ENCODE measurements at places on chromosomes 5 and 9.

DNA sequence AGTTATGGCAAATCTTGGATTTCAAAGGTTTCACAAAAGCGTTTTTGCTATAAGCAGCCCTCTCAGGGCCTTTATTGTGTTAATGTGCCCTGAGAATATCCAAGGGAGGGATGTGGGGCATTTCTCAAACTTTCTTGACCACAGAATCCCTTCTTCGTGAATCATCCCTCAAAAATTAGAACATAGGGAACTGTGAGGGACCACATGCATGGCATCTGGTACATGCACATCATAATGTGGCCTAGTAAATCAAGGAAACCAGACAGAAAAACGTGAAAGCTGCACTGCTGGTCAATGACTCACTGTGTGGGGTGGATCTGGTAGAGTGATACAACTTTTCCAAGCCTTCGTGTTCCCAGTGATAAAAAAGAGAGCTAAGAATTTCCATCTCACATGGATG lies 22.4 kb downstream of the DDX31 start:
- no peak for DNase-seq

DNA sequence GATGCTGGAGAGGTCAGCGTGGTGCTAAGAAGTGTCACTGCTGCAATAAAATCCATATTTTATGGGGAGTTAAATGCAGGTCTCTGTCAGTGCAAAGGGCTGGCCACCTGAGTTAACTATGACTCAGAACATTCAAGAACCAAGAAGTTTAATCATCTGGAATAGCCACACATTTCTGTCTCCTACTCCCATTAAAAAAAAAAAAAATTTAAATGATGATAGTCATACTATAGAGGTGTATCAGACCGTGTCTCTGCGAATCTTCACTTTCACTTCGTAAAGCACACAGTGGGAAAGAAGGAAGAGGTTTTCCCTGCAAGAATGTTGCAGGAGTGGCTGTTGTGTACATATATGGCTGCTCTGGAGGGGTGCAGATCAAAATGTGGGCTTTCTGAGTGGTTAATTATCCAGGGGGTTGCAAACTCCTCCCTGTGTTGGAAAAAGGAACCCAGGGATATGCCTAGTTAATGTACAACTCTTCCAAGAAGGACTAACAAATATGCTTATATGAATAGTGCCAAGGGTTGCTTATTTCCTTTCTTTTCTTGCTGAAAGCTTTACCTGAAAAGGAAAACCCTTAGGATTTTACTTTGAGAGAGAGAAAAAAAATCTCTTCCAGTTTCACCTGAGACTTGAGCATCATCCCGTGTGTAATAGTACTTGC lies 1.5 kb downstream of the CDH6 start:
- no peak for DNase-seq

DNA sequence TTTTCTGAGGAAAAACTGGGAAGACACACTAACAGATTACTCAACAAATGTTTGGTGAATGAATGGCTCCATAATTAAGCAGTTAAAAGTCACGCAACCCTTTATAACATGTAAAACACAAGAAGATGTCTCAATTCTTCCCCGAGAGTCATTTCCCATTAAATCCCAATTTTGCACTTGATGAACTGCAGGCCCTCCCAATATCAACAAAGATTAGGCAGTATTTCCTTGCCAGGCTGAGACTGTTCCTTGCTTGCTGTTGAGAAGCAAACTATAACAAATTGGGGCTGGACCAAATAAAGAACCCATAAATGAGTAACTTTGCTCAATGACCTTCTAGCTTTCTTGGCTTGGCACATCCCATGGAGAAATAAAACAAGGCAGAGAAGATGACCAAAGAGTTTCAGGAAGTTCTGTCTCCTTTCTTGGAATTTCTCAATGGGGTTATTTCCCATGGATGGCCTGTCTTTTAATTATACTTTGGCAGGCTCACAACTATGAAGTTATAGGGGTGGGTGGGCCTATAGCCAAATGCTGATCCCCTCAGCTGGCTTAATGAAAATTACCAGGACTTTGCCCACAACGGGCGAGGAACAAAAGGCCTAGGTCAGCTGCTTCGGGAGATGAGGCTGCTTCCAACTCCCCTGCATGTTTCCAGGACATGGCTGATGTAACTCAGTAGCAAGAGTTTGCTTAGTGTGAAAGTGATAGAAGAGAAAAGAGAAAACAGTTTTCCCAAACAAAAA lies 243.1 kb upstream of the RFX3 start:
- no peak for DNase-seq

DNA sequence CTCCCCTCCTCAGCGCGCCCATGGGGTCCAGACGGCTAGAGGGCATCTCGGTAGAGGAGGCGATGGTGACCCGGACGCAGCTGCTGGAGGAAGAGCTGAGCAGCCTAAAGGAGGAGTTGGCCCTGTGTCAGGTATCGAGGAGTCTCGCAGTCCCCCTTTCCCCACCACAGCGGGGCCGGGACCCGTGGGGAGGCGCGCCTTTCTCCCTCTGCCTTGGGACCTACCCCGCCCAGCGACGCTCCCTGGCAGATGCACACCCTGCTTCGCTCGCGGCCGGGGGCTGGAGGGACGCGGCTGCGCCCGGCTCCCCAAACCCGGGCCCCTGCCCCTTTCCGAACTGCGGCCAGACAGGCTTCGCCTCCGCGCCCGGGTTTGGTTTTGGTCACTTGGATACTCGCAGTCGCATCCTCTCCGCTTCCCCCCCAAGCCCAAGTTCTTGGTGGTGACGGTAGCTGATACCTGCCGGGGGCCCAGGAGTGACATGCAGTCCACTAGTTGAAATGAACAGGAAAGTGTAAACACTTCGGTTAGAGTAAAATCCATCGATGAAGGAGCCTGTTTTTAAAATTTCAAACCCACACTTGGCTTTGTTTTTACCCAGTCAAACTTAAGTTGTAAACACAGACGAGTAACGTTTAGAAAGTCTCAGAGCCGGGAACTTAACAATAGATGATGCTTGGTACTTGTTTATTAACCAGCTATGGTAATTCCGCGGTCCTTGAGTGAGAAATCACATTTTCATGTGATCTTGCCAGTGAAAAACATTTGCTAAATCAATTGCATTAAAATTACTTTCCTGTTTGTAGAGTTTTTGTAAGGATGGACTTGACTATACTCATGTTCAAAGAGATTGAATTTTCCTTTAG lies 688 bp downstream of the CNTLN start:
- no peak for DNase-seq

- no peak for DNase-seq
These were observed 187.3 kb downstream of the TENT4A start for GRCh38 chr5:6900247-6901227.

DNA sequence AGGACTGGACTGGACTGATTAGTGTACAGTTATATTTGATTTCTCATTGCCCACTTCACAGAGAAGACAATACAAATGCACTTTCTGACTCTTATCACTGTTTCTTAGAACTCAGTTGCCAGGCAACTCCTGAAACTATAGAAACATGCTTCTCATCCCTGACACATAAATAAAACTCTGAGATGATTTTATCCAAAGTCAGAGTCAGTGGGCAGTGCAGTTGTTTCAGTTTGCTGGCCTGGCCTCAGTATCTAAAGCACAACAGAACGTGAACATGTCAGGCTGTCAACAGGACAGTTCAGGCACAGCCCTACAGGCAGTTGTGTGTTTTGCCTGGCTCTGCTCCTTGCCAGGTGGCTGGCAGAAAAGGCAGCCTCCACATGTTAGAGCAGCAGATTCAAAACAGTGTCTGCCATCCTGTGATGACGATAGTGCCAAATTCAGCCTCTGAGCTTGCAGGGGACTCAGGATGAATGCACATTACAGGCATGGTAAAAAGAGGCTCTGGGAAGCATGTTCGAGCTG lies 65.1 kb upstream of the CCDC152 start:
- DNase-seq, result no peak

DNA sequence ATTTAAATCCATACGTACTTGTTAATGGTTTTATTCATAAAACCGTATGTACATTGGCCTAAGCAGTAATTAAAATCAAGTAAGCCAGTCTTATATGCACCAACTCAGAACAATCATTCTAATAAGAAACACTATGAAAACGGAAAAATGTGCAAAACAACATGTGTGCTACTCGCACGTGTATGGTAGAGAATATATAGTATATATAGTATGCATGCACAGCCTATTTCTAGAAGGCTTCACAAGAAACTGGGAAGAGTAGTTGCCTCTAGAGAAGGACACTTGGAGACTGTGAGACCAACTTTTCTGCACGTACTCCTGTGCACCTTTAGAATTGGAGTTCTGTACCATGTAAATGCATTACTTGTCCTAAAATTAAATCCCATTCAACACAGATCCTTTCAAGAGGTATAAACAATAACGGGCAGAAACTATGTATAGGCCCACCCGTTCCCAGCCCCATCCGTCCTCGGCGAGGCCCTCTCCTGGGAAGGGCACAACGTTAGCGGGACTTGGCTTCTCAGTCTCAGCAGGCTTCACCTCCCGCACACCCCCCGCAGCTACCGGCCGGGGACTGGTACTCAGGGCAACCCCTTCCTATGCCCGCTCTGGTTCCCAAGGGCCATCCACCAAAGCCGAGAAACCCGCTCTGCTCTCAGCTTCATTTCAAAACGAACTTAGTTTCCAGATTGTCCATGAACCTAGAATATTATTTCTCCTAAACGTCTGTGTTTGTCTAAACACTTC lies 2.0 kb downstream of the CDC14B start:
- DNase-seq, result no peak

- DNase-seq, result no peak
These were observed 367.7 kb upstream of the PRR16 start for GRCh38 chr5:120096413-120096812.

DNA sequence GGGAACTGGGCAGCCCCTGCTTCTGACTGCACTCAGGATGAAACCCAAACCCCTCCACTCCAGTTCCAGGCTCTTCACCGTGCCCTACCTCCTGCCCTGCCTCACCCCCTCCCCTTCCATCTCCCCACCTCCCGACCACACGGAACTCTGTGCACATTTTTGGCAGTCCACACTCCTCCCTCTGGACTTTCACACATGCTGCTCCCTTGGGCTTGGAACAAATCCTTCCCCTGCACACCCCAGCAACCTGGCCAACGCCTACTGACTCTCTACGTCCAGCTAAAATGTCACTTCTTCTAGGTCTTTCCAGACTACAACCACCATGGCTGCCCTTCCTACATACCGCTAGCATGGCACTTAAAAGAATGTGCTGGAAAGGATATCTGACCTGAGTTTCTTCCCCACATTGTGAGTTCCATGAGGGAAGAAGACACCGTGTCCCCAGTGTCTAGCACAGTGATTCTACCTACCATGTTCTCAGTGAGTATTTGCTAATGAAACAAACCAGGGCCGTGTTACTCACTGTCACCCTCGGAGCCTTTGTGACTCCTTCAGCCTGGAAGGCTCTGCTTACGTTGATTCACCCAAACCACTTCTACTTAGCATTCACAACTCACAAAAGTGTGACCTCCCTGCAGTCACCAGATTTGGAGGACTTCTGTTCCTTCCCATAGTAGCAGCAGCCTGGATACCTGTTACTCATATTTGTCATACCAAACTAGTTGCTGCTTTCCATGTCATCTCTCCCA lies 18.7 kb downstream of the RETREG1 start:
- DNase-seq, result no peak

DNA sequence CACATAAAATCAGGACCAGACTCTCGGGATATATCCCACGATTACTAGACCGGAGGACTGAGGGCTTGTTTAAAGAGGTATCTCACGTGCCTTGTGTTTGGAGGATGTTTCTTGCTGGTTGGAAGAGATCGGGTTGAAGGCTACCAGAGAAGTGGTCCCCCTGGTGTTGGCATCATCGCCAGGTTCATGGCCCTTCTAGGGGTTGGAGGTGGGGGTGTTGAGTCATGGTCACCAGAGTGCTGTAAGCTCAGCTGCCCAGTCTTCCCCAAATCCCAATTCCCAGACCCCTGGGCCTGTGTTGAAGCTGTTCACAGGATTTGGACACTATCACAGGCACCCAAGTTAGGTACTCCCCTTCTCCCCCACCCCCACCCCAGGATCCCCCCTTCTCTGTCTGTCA lies 29.1 kb upstream of the PRDM12 start:
- DNase-seq, result no peak

DNA sequence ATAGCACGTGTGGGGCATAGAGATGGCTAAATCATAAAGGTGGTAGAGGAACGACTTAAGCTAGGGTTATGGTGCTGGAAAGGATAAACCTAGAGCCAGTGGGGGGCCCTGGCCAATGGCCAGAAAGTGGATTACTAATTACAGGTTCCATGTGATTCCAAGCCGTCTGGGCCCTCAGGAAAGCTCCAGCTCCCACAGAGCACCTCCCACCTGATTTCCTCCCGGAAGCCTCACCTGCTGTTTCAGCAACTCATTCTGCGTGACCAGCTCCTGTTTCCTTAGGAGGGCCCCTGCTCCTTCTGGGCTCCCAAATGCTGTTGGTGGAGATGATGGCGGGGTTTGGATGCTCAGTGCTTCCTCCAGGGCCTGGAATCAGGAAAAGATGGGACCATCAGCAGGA lies 16.2 kb downstream of the GPX3 start:
- DNase-seq, result no peak

GRCh38 chr5:168110384-168110783 lies 181.1 kb upstream of the WWC1 start:
- DNase-seq, result no peak

DNA sequence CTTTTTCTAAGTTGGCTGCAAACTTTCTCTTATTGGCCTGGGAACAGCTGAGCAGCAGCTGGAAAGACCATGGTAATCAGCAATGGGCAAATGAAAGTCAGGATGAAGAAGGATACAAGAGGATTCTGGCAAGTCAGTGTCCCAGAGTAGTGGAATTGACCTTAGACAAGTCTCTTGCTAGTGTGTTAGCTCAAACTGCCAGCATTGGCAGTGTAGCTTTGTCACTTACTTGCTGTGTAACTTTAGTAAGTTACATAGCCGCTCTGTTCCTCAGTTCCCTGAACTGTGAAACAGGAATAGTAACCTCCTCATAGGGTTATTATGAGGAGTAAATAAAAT lies 3.6 kb downstream of the ALDH1A1 start:
- no peak for DNase-seq

DNA sequence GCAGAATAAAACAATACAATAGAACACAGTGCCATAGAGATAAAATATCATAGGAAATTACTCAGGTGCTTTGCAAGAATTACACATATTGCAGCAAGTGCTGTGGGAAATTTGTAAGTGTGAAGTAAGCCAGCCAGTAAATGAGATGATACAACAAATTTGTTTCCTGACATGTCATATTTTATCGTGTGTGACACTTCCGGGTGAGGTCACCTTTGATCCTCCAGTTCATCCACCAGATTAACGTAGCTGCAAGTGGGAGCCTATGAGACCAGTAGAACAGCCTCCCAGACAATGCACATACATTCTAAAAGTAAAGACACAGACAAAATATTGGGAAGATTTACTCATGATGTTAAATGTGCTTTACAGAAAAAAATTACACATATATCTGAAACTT lies 72.2 kb downstream of the PRDM9 start:
- DNase-seq, result no peak

DNA sequence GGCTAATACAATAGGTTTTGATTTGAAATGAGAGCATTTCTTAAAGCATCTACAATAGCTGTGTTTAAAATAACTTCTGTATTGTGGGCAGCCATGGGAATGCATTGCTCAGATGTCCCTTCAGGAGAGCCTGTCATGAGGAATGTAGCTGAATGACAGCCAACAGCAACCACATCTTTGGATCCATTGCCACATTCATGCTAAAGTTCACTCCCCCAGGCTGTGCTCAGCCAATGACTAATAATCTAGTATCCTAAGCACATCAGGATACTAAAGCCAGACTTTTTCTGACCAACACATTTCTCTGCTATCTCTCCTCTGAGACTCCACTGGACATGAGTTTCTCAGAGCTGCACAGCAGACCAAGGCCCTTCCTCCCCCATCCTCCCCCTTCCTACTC lies 45.5 kb downstream of the HTR1A start:
- no peak for DNase-seq

GRCh38 chr9:127021664-127022363 lies 100.6 kb downstream of the ANGPTL2 start:
- DNase-seq, result no peak

GRCh38 chr5:14557791-14558415 lies 23.7 kb upstream of the OTULINL start:
- no peak for DNase-seq

All from stimulated activated CD8-positive, alpha-beta memory T cell treated with anti-CD3 and anti-CD28 coated beads, Interleukin-4, amount 100 ng/mL, for 1 hour (primary cell).